ENCODE measurements at places on chromosomes 7 and 10.

DNA sequence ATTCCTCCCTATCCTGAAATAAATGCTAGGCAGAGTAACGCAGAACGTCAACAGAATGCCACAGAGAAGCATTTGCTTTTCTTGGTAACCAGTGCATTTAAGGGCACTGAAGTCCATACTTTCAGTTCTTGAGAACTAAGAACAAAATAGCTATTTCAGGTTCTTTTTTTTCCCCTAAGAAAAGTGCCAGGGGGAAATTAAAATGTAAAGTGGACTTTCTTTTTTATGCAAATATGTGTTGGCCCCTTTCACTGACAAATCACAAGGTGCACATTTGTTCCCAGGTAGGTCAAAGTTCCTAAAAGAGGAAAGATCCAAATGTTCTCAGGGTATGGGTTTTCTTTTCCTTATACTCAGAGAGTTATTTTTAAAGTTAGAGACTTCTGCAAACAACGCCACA is 151.5 kb downstream of the HPSE2 start:
- DNase-seq, result no peak

DNA sequence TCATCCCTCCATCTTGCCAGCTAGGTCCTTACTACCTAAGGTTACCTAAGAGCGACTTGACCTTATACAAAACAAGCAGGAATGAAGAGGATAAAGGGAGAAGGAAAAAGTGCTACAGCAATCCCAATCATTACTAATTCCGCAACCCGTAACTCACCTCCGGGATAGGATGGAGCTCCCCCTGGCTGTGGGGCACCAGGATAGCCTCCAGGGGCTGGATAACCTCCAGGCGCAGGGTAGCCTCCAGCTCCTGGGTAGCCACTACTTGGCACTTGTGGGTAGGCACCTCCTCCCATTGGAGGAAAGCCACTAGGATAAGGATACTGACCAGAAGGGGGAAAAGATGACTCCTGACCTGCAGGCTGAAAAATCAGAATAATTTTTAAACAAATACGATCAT is 15.8 kb downstream of the ANXA7 start:
- DNase-seq, result no peak

DNA sequence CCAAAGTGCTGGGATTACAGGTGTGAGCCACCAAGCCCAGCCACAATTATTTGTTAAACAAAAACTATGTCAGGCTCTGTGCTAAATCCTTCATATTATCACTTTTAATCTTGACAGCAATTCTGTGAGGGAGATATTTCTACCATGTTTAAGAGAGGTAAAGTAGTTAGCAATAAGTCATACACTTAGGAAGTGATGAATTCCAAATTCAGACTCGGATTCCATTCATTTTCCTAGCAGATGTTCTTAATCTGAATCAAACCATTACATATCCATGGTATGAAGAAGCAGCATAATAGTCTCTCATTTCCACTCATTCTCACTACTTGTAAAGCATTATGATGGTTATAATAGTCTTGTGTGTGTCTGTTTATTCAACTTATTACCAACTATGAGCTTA is 2.9 kb upstream of the CD36 start:
- DNase-seq, result no peak

DNA sequence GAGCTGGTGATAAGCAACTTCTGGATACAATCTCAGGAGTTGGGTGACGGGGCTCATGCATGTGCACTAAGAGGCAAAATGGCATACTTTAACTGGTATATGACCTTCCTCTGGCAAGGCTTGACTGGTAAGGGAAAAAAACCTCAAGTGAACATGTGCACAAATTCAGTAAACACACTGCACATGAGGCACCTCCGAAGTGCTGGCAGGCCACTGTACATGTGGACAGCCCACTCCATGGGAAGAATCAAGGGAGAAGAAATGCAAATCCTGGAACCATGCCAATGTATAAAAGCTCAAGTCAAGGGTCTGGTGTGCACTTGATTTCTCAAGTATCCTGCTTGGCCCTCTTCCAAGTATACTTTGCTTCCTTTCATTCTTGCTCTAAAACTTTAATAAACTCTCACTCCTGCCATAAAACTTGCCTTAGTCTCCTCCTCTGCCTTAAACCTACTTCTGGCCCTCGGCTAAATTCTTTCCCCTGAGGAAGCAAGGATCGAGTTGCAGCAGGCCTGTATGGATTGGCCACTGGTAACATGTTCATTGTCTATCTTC is 167.2 kb downstream of the RAMP3 start:
- no peak for DNase-seq

GRCh38 chr7:125059861-125060456 is 130.3 kb upstream of the POT1 start:
- DNase-seq, result peak; percentile 5

DNA sequence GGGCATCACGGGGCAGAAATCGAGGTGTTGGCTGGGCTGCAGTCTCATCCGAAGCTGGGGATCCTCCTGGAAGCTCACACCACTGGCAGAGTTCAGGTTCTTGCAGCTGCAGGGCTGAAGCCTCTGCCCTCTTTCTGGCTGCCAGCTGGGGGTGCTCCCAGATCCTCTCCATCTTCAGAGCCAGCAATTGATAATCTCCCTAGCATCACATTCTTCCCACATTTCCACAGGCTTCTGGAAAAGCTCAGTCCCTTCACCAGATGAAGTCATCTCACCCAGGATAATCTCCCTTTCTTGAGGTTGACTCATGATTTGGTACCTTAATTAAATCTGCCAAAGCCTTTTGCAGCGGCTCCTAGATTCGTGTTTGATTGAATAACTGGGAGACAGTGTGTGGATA is 55.2 kb downstream of the NRP1 start:
- DNase-seq, result no peak
